ENCODE measurements at places on chromosomes 7 and 10.

- no peak for DNase-seq
These were observed 774 bp downstream of the PON2 start for GRCh38 chr7:95433952-95434556.

DNA sequence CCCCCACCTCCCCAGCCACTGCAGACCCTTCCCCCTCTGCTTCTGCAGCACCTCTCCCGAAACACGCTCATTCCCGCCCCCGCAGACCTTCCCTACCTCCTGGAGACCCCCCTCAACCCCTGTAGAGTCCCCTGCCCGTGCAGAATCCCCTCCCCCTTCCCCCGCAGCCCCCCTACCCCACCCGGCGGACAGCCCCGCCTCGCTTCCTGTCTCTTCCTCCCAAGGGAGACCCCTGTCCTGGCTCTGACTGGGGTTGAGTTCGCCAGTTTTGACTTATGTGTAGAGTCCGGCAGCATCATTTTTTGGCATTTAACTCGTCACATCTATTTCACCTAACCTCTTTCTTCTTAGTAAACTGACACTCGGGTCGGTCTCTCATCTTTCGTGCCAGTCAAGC is 54.0 kb downstream of the ALOX5 start:
- DNase-seq: no peak

DNA sequence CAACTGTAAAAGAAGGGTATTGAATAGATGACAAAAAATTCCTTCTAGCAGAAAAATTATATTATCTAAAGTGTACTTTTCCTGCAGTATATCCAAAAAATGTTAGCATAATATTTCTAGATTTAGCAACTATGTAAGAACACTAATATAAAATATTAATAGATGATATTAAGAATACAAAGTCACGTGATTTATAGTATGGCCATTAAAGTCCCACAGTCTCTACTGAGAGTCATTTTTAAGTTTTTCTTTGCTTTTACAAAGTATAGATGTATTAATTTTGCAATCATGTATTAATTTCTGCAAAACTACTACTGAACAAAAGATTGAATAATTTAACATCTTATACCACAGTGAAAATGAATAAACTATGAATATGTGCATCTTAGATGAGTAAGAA is 94.9 kb downstream of the ZWINT start:
- DNase-seq: no peak

GRCh38 chr7:133040674-133041073 is 41.2 kb downstream of the CHCHD3 start:
- DNase-seq: no peak

GRCh38 chr10:128316121-128316726 is 190.0 kb upstream of the MKI67 start:
- no peak for DNase-seq

Data from T1000 (cell line).